Stimulated activated CD8-positive, alpha-beta memory T cell treated with anti-CD3 and anti-CD28 coated beads, Interleukin-15, amount 100 ng/mL, for 24 hours (primary cell): ENCODE measurements at places on chromosomes 11 and 22.

DNA sequence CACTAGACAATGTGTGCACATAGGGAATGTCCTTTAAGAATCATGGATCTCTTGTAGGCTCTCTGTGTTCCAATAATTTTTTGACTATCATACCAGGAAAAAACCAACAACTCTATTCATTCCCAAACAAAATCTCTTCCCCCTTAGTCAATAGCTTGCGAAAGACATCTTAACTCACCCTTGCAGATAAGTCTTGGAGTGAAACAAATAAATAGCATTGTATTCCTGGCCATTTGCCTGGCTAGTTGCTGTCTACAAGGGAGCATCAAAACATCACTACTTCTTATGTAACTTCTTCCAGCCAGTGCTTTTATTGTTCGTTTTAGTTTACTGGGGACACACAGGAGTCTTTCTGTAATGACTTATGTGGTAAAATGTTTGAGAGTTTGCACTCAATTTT, 29.4 kb downstream of the SCN3B start:
- DNase-seq: no peak

- no peak for DNase-seq
Observed at GRCh38 chr11:115672412-115672811, 168.2 kb upstream of the CADM1 start.

DNA sequence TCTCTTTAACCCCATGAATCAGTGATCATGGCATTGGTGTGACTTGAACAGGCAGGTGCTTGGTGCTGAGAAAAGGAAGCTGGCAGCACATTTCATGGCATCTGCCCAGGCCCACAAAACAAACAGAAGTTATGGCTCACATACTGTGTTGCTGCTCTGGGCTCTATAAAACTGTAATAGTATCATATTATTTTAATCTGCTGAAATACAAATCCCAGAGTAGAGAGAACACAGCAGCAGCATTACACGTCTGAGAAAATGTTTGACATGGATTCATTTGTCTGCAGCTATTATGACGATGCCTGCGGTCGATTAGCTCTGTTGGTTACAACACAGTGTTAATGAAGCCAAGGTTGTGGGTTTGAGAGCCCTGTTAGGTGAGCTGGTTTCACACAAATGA, 80.8 kb downstream of the ALX4 start:
- no peak for DNase-seq

DNA sequence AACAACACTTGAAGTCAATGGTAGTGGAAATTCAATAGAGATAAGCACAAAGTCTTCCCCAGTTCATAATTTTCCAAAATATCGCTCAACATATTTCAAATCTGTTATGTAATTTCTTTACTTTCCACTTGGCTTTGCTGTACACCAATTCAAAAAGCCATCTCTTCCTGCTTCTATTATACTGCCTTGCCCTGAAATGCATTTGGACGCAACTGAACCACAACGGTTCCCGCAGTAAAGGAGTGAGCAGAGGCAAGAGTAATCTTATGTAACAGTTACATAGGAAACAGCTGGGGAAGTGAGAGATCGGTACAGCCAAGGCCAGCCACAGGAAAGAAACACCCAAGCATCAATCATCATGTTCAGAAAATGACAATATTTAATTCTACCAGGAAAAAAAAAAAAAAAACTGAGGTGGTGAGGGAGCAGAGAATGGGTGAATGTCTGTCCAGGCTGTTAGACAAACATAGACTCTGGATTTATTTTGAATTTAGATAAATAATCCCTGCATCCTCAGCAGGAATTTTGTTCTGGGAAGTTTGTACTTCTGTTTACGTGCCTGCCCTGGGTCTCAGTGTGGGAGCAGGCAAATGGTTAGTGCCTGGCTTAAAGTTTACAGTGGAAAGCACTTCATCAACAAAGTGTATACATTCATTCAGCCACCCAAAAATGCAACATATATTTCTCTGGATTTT, 392.2 kb downstream of the ETS1 start:
- DNase-seq: no peak

DNA sequence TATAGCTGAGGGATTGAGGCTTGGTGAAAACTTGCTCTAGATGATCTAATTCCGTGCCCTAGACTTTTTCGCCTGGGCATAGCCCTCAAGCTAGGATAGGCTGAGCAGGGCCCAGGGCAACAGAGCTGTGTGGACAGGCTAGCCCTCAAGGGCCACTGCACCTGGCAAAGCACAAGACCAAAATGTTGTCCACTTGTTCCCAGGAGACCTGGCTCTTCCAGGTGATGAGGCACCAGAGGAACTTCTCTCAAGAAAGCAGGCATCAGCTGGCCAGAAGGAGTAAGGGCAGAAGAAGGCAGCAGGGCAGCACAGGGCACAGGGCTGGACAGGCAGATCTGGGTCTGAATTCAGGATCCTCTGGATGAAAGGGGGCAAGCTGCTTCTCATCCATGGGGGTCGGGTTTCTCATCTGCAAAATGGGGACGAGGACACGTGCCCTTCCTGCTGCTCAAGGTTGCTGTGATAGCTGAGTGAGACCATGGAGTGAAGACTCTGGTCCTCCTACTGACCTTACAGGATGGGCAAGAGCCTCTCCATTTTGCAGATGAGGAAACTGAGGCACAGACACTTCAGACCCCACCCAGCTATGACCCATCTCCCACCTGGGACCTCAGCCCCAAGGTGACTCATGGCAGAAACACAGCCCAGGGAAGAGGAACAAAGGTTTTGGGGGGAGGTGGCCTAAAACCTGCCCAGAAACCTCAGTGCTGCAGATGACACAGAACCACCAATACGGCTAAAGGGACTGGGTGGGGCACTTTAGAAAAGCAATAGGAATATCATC, 42.2 kb upstream of the PRDM11 start:
- no peak for DNase-seq

GRCh38 chr11:101008961-101009689, 120.5 kb downstream of the PGR start:
- DNase-seq: no peak

DNA sequence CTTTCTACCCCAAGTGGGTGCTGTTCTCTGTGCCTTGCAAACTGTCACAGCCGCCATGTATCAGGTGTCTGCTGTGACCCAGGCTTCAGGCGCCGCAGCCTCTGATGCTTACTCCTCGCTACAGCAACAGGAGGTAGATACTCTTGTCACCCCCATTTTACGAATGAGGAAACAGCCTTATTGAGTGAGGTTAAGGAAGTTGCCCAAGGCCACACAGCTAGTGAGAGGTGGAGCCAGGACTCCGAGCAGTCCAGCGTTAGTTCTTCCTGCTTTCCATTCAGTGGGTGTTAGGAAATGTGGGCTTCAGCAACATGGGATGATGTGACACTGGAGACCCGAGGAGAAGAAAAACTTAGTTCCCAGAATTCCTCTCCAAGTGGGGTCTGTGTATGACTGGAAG, 14.3 kb downstream of the RNF215 start:
- no peak for DNase-seq

DNA sequence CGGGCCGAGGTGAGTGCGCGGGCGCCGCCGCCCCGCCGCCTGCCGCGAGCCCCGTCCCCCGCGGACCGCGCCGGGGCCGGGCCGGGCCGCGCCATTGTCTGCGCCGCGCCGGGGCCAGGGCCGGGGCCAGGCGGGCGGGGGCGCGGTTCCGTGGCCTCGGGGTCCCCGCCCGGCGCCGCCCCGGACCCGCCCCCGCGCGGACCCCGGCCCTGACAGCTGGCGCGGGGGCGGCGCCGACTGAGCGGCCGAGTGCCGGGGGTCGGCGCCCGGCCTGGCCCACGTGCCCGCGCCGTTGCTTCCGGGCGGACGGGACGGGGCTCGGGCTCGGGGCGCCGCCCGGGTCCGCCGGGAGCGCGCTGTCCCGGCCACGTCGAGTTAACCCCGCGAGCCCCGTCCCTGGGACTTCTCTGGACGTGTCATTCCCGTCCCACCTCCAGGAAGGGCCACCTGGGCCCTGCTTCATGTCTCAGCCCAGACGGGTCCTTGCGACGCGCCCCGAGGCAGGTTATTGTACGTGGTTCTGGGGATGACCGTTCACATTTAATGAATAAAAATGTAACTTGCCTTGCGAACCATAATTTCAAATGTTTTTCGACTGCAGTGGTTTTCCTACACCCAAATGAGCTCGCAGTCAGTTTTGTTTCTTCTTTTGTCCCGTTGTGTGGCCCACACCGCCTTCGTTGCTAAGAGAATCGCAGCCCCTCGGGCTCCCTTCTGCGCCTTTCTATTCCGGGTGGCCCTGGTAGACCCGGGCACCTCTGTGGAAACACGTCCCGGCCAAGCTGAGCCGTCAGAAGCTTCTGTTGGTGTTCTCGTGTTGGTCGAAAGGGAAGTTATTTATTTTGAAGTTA, 562 bp downstream of the ZBED4 start:
- DNase-seq: no peak

DNA sequence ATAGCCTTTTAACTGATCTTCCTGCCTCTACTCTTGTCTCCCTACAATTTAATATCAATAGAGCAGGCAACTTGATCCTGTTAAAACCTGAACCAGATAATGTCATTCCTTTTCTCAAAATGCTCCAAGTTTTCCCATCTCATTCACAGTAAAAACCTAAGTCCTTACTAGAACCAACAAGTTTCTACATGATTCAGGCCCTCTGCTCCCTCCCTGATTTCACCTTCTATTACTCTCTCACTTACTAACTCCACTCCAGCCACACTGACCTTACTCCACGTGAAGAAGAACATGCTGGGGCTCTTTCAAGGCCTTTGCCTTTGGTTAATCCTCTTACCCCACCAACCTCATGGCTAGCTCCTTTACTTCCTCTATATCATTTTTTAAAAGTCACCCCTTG, 71.1 kb downstream of the PRCP start:
- no peak for DNase-seq

DNA sequence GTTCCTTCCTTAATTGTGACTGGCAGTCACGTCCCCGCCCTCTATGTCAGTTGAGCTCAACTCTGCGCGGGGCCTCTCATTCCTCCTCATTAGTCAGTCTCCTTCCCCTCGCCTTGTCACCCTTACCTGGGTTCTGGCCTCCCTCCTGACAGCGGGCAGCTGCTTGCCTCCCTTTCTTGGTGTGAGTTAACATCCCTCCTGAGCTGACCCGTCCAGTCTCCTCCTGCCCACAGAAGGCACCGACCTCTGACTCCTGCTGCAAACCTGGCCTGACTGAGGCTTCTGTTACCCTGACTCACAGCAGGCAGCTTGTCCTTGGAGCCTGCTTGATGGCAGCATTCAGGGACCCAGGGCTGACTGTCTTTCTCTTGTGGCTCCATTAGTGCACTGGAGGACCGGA, 45.2 kb downstream of the GRIK4 start:
- DNase-seq: no peak

- no peak for DNase-seq
Observed at GRCh38 chr11:47478651-47479329, 29.9 kb upstream of the RAPSN start.

DNA sequence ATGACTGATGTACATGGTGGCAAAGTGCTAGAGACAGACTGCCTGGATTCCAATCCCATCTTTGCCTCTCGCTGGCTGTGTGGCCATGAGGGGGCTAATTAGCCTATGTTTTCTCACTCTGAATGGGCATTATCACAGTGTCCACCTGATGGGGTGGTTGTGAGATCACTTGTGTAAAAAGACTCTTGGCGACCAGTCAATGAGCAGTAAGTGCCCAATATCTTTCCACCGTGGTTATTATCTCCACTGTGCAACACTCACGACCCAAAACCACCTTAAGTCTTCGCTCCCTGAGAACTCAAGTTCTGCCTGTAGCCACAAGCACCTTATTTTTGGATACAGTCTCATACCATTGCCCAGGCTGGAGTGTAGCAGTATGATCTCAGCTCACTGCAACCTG, 52.1 kb downstream of the PLEKHA7 start:
- DNase-seq: no peak

DNA sequence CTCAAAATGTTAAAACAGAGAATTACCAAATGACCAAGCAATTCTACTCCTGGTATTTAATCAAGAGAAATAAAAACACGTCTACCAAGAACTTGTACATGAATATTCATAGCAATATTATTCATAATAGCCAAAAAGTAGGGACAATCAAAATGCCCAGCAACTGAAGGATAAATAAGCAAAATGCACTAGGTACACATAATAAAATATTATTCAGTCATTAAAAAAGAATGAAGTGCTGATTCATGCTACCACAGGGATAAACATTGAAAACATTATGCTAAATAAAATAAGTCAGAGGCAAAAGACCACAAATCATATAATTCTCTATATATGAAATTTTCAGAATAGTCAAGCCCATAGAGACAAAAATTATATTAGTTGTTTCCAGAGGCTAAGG, 24.8 kb downstream of the ARHGAP32 start:
- DNase-seq: no peak

- no peak for DNase-seq
Observed at GRCh38 chr11:75801362-75802020, 13.5 kb upstream of the UVRAG start.

DNA sequence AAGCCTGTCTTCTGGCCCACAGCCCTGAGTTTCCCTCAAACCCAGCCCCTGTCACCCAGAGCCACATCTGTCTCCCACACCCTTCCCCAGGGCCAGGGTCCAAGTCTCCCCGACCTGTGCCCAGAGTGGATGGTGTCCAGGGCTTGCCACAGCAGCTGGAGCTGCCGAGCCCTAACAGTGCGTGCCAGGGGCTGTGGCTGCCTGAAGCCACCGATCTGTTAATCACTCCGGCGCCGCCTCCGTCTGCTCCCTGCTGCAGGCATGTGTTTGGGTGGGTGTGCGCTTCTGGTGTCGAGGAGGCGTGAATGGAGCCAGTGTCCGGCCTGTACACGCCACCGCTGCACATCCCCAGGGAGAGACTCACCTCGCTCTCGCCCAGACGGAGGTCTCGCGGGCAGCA, 26.1 kb downstream of the SHISAL1 start:
- no peak for DNase-seq

DNA sequence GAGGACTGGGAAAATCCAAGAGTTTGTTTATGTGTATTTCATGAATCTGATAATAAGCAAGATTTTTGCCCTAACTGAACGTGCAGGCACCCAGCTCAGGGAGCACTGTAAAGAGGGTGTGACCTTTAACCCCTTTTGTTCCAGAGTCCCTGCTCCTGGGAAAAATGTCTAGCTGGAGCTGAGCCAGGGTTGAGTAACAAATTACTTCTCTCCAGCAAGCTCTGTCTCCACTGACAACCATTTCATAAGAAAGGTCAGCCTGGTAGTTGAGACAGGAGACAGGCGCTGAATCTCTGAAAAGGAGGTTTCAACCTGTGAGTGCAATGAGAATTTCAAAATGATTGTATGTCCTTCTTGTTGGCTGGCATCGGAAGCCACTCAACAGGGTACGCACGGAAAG, 156.4 kb upstream of the NARS2 start:
- no peak for DNase-seq

GRCh38 chr22:43974028-43974545, 18.8 kb downstream of the SAMM50 start:
- no peak for DNase-seq
